ENCODE measurements at places on chromosomes 12 and 14.

- DNase-seq = peak; percentile 33
Observed at GRCh38 chr14:94158239-94158883, 15.8 kb upstream of the PPP4R4 start.

GRCh38 chr12:32989705-32990104 is 93.1 kb upstream of the PKP2 start:
- no peak for DNase-seq

GRCh38 chr12:30622509-30622908 is 73.2 kb downstream of the IPO8 start:
- no peak for DNase-seq

DNA sequence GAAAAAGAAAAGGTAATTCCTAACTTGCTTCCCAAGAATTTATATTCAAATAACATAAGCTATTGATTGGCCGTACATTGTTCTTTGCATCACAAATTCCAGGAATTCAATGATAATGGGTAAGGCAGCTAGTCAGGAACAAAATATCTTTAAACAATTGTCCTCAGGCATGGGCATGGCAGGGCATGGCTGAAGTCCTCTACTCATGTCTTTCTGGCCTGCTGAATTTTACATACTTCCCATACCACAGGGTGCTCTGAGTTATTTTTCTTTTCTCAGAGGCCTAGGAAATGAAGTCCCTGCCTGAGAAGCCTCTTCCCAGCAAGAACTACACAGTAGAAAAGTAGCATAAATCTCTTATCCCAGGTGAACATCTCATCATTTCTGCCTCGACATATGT is 15.1 kb upstream of the DRAM1 start:
- no peak for DNase-seq

- DNase-seq = no peak
Observed at GRCh38 chr14:52951681-52952554, 1.1 kb upstream of the FERMT2 start.

DNA sequence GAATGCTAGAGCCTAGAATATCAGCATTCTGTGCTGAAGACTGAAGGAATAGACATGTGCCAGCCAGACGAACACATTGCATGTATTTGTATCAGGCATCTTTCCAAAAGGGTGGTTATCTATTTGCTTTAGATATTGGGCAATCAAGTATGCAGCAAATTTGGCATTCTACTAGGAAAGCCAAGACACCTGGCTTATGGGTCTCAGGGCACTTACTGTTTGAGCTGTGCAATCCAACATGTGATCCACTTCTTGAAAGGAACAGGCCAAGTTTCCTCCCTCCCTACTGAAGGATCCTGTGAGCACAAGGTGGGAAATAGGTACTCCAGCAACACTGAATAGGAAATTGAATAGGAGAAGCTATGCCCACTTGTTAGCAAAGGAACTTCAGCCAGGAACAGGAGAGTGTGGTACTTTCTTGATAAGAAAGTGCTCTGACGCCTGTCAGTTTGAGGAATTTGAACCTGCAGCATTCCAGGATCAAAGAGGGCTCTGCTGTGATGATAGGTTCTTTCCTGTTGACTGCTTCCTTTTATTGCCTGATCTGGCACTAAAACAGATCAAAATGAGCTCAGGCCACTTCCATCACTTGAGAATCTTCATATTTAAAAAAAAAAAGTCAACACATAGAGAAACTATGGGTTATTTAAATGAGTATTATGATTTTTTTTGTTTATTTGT is 20.6 kb downstream of the OR6S1 start:
- DNase-seq = no peak

Measured in stimulated activated CD4-positive, alpha-beta T cell treated with anti-CD3 and anti-CD28 coated beads, Interleukin-2, amount 100 ng/mL, for 24 hours (primary cell).